ENCODE measurements at places on chromosomes 3 and 15.
A peak's percentile ranks its signal among the peaks of the same experiment; 100 is the strongest.

DNA sequence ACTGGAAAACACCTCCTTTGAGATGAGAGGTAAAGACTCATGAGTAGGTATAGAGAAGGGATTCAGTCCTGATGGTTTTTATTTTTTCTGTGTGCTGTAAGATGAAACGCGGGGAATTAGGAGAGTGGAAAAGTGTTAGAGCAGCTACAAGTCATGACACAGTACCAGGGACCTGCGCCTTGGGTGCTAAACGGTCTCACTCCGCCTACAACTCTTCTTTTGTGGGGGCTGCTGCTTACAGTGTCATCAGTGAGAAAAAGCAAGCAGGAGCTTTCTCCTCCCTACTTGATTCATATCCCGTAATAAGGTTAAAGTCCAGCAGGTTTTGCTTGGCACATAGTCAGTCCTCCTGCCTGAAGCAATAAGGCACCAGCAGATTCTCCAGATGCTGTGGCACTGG lies 39.1 kb downstream of the RASGRP1 start:
- DNase-seq = no peak

DNA sequence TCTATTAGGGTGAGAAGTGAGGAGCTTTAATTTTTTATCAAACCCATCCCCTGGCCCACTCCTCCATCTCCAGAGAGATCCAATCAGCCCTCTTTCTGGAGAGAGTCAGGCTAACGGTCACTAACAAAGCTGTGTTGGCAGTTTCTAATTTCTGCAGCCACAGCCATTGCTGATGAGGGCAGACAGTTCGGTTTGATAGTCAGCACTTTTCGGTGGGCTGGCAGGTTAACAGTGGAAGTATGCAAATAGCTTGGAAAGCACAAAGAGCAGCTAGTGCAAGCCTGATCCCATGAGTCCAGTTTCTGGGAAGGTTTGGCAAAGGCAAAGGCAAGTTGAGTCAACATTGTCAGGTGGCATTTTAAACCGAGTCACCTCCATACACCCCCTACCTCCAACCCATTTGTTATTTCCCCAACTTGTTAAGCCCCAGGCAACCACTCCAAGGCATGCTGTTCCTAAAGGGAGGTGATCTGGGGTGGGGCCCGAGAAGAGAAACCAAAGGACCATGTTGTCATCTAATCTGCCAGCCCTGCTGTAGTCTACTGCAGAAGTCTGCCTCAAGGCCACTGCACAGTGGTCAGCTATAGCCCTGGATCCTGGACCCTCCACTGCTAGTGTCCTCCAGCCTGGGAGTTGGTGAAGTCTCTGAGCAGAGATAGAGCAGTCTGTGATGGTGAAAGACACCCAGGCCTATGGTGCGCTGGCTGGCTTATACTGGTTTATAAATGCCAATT lies 1.7 kb downstream of the CCR1 start:
- no peak for DNase-seq

GRCh38 chr3:141412087-141412935 lies 44.0 kb downstream of the ZBTB38 start:
- DNase-seq = no peak

GRCh38 chr3:13420045-13420830 lies at the start of gene NUP210:
NUP210 (minus strand) TSS chr3:13420322; CDS start chr3:13420226, 96 bp downstream.
- no peak for DNase-seq

GRCh38 chr3:61157414-61157813 lies 93.8 kb downstream of the FHIT start:
- DNase-seq = no peak

- no peak for DNase-seq
Observed at GRCh38 chr3:59809016-59809415, 759.2 kb upstream of the CFAP20DC start.

GRCh38 chr3:47503033-47503432 lies 10.5 kb downstream of the ELP6 start:
- no peak for DNase-seq

GRCh38 chr3:38365469-38366062 lies 19.0 kb downstream of the XYLB start:
- no peak for DNase-seq

DNA sequence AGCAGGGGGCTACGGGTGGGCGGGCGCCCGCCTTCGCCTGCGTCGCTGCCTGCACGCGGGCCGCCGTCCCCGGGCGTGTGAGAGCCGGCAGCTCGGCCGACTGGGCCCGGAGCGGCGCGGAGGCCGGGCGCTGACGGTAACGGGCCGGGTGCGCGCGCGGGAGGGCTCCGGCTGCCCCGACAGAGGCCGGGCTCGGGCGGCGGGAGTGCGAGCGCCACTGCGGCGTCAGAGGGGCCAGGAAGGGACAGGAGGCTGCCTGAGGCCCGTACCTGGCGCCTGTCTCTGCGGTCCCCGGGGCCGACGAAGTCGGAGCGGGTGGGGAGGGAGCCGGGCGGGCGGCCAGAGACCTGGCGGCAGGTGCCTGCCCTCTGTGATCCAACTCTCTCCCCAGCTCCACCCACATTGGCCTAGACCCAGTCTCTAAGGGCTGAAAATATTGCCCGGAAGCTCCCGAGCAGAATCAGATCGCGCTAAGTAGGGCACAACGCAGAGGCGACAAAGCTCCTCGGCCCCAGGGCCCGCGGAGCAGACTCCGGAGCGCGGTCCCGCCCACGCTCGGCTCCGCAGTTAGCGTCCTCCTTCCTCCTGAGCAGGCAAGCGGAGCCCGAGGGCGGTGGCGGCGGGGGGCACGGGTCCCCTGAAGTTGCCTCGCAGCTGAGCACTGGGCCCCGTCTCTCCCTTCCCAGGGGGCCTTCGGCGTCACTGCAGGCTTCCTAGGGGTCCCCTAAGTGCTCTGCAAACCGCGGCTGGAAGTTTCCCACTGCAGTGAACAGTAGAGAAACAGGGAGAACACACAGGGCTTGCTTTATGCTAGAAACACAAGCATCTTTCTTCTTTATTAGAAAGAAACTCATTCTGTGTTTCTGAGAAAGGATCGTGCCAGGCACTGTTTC lies at the start of gene MAN2A2:
TSS of gene MAN2A2 (plus strand) at position 463 of the 893 bp plus-strand sequence. CDS start 906 bp downstream, outside the sequence.
- DNase-seq = peak; percentile 21

DNA sequence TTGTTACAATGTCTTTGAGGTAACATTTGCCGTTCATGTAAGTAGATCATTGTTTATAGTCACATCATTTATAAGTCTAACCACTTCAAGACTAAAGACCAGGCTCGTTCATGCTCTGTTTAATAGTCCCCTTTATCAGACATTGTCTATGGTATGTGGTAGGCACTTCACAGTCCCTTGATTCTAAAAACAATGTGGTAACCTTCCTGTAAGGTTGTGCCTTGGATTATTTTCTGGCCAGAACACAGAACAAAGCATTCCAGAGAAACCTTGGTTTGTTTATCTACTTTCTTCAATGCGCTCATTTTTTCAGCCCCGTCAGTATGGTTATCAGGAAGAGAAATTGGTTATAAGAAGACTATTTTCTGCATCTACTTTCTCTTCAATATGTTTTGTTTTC lies 16.3 kb upstream of the ST3GAL6 start:
- DNase-seq = no peak

- DNase-seq = no peak
Observed at GRCh38 chr3:40939741-40940130, 259.6 kb upstream of the CTNNB1 start.

GRCh38 chr3:87311309-87311708 lies 34.9 kb upstream of the POU1F1 start:
- DNase-seq = no peak

DNA sequence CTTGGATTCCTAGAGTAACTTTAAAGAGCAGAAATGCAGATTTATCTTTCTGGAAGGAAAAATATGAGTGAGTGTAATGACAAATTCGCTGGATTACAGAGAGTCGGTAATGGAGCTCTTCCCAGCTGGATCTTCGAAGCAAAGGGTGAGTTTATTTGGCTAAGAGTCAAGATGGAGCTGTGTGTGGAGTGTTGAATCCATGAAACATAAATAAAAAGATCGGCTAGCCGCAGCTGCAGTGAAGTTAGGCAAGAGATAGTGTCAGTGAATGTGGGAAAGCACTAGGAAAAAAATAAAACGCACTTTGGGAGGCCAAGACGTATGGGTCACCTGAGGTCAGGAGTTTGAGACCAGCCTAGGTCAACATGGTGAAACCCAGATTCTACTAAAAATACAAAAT lies 10.3 kb downstream of the NAALADL2 start:
- DNase-seq = no peak

GRCh38 chr15:60320365-60320764 lies 77.4 kb downstream of the ANXA2 start:
- DNase-seq = no peak

GRCh38 chr3:171132873-171133272 lies 106.4 kb upstream of the SLC2A2 start:
- no peak for DNase-seq
